Caco-2 (cell line): ENCODE measurements at places on chromosomes 16 and 17.

GRCh38 chr17:70119545-70119944 lies 44.5 kb downstream of the KCNJ16 start:
- DNase-seq = no peak

GRCh38 chr17:7478276-7479212 lies 887 bp downstream of the ZBTB4 start:
- peak; percentile 44 for DNase-seq

- no peak for DNase-seq
Observed at GRCh38 chr17:50052241-50052796, 3.6 kb upstream of the ITGA3 start.

DNA sequence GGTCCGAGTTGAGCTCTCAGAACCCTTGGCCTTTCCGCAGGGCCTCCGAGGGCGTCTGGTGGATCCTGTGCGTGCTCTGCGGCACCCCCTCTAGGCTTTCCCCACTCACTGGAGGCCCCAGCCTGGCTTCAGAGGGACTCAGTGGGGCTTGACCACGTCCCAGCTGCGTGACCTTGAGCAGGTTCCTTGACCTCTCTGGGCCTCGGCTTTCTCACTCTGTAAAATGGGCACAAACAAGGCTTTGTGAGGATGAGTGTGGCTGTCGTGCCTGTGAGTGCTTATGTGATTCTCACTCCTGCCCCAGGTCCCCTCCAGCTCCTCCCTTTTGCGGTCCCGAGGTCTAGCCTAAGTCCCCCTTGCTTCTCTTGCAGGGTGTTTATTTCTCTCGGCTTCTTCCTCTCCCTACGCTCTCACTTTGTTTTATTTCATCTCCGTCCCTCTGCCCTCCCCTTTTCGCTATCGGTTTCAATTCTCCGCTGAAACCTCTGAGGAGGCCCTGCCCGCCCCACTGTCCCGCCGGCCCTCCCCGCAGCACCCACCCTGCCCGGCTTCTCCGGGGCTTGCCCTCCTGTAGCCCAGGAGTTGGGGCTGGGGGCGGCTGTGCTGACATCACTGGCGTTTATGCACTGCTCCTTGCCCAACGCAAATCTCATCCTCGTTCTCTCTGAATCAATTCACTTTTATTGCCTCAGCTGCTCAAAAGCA lies 82.3 kb upstream of the CBX4 start:
- DNase-seq = no peak

DNA sequence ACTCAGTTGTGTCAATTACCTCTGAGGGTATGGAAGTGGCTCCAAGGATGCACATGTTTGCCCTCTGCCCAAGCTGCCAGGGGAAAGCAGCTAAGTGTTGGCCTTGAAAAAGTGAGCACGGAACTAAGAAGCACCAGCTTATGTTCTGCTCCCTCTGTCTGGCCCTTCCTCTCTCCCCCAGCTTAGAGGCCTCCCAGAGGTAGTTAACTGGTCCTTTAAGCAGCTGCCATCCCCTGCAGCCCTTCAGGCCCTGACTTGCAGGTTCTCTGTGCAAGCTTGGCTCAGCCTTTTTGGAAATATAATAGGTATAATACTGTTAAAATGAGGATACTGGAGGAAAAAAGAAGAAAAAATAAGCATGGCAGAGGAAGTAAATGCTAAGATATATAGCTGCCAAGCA lies 7.0 kb upstream of the UBE2Z start:
- DNase-seq = no peak

DNA sequence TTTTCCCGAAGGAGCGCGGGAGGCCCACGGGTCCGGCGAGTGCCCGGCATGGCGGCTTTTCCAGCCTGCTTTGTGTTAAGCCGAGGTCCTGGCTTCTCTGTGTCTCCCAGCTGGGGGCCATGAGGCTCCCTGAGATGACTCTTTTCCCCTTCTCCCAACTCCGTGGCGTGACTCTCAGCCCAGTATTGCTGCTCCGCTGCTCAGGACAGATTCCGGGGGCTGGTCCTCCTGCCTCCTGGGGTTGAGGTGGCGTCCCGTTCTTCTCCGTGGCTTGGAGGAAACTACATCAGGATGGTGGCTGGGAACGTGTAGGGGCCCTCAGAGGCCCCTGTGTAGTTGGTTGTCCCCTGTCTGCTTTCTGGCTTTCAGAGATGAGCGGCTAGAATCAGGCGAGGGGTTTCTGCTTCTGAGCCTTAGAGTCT lies 951 bp downstream of the GPS1 start:
- no peak for DNase-seq

DNA sequence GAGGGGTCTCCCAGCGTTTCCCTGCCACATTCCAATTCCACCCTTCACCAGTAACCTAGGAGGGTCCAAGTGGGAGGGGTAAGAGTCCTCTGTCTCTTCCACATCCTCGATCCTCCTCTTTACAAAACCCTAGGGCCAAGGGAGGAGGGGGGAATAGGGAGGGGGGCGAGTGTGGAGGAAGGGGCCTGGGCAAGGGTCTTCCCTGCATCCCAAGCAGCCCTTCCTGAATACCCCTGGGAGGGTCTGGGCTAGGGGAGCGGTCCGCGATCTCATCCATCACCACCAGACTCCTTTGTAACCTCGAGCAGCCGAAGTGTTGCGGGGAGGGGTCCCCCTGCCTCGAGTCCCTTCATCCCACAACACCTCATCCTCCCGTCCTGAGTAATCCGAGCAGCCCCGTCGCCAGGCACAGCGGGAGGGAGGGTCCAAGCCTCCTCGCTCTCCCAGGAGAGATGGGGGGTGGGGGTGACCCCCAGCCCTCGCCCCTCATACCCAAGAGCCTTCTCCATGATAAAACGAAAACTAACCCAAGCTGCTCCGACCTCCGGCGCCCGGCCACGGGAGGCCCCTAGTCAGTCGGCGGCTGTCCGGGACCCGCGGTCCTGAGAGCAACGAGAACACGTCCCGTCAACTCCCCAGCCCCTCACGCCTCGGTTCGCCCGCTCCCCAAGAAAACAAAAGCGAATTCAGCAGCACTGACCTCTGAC lies 502 bp downstream of the SMPD3 start:
- DNase-seq = no peak

DNA sequence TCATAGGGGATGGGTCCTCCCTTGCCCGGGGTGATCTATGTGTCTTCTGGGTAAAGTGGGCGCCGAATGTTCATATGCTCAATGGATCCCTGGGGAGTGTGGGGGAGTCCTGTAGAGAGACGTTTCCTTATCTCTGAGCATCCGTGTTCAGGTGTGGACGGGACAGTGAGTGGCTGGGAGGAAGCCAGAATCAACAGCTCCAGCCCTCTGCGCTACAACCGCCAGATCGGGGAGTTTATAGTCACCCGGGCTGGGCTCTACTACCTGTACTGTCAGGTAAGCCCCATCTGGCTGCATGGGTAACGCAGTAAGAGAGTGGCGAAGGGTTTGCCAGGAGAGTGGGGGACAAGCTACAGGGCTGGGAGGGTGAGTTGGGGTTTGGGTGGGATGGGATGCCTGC lies 1.9 kb upstream of the TNFSF13 start:
- DNase-seq = no peak

GRCh38 chr17:55124730-55125360 lies 139.9 kb upstream of the HLF start:
- DNase-seq = no peak

DNA sequence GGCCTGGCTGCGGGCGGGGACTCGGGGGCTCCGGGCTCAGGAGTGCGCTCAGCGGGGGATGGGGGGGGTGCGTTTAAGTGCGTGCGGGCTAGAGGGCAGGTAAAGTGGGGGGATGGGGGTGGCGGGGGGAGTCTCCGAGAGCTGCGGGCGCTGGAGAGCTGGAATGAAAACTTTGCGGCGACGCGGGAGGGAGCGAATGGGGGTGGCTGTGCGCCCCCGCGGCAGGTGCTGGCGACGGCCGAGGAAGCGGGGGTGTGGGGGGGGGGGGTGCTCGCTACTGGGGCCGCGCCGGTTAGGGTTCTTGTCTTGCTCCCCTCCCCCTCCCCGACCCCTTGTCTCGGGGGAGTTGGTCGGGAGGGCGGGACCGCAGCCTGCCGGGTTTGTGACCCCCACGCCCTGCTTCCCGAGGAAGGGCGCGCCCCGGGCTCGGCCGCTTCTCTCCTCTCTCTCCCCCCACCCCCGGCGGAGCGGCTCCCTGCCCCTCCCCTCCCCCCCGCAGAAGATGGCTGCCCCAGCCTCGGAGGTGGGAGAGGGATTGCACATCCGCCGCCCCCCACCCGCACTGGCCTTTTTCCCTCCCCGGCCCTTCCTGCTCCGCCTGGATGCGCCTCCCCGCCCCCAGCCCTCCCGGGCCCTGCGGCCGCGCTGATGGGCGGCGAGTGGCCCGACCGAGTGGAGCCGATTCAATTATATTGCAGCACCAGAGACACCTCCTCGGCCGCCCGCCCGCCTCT lies 649 bp downstream of the GSE1 start:
- peak; percentile 77 for DNase-seq

GRCh38 chr17:45855691-45856336 lies 11.1 kb downstream of the SPPL2C start:
- DNase-seq = no peak

DNA sequence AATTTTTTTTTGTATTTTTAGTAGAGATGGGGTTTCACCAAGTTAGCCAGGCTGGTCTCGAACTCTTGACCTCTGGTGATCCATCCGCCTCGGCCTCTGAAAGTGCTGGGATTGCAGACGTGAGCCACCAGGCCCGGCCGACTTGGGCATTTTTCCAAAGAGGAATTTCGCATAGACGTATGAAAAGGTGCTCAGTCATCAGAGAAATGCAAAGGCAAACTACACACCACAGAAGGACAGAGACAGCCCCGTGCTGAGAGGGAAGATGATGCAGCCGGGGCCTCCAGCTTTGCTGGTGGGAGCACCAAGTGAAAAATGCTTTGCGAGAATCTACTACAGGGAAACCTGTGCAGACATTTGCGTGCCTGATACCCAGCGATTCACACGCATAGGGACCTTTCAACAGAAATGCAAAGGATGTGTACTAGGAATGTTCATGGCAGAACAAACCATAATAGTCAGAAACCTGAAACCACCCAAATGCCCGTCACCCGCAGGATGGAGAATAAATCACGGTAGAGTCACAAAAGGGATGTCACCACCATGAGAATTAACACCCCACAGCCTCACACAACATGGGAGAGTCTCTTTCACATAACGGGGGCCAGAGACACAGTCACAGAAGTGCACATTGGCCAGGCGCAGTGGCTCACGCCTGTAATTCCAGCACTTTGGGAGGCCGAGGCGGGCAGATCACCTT lies 5.2 kb downstream of the RAB40B start:
- DNase-seq = no peak

GRCh38 chr17:39740357-39741111 lies 2.8 kb downstream of the GRB7 start:
- DNase-seq = no peak

DNA sequence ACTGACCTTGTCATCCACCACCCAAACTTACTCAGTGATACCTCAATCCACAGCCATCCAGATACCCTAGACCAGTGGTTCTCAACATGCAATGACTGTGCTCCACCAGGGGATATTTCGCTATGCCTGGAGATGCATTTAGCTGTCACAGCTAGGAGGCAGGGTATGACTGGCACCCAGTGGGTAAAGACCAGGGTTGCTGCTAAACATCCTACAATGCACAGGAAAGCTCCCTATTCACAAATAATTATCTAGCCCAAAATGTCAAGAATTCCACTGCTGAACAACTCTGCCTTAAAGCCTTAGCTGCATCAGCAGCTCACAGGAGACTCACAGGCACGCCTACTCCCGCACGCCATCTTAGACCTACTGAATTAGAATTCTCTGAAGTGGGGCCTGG lies 212.6 kb downstream of the GRIN2A start:
- no peak for DNase-seq

DNA sequence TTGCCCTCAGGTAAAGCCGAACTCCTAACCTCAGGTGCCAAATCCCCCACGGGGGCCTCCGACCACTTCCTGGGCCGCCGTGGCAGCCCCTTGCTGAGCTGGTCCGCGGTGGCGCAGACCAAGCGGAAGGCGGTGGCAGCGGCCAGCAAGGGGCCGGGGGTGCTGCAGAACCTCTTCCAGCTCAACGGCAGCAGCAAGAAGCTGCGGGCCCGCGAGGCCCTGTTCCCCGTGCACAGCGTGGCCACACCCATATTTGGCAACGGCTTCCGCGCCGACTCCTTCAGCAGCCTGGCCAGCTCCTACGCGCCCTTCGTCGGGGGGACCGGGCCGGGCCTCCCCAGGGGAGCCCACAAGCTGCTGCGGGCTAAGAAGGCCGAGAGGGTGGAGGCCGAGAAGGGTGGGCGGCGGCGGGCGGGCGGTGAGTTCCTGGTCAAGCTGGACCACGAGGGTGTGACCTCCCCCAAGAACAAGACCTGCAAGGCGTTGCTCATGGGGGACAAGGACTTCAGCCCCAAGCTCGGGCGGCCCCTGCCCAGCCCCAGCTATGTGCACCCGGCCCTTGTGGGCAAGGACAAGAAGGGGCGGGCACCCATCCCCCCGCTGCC lies 51.6 kb downstream of the ACTG1 start:
- no peak for DNase-seq

- DNase-seq = peak; percentile 61
Observed at GRCh38 chr16:57801098-57801808, 1.0 kb downstream of the KIFC3 start.

GRCh38 chr16:48393485-48394354 lies 8.5 kb upstream of the SIAH1 start:
- DNase-seq = no peak

DNA sequence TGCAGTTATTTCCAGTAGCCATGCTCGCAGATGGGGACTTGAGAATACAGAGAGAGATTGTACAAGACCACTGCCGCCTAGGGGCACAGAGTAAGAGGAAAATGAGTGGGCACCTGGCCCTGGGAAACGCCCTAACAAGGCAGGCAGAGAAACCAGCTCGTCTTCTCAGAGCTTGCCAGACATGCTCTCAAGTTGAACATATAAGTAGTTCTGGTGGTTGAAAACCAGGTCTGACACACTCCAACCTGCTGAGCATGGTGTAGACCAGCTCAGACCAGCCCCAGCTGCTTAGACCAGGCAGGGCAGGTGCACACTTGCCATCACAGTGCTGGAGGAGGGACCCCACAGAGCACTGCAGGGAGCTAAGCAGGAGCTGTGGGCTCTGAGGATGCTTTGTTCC lies 250.5 kb downstream of the CPPED1 start:
- no peak for DNase-seq

- no peak for DNase-seq
Observed at GRCh38 chr17:20774472-20775135, 195.1 kb downstream of the CDRT15L2 start.

GRCh38 chr17:32998111-32998886 lies 6.7 kb downstream of the SPACA3 start:
- DNase-seq = peak; percentile 92

- DNase-seq = no peak
Observed at GRCh38 chr17:61328351-61328750, 71.3 kb upstream of the TBX2 start.
